T-cell (primary cell): ENCODE measurements at places on chromosomes 5 and 9. TPM values are rescaled to one million over a fixed set of nuclear protein-coding genes. Genes with fewer than 3 reads are reported as not detected.

- no peak for DNase-seq
Measured at GRCh38 chr9:134231330-134231745, 67.0 kb upstream of the RNU6ATAC start.

- no peak for DNase-seq
Measured at GRCh38 chr5:77991084-77991483, 214.9 kb upstream of the TBCA start.

GRCh38 chr9:34612788-34613390, 992 bp upstream of the RPP25L start:
- peak; percentile 50 for DNase-seq

DNA sequence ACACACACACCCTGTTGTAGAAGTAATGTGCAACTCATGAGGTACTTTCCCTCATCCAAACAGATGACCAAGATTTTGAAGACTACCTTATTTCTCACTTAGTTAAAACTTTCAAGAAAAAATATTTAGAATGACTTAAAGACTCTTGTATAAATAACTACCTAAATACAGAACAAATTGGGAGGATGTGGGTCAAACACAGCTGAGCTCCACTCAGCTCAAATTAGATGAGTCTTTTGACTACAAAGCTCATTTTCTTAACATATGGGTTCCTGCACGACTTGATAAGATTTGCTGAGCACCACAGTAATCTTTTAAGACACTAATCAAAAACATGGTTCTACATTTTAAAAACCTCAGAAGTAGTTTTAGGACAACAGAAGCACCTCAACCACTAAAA, 8.9 kb downstream of the MTX3 start:
- DNase-seq, result no peak

DNA sequence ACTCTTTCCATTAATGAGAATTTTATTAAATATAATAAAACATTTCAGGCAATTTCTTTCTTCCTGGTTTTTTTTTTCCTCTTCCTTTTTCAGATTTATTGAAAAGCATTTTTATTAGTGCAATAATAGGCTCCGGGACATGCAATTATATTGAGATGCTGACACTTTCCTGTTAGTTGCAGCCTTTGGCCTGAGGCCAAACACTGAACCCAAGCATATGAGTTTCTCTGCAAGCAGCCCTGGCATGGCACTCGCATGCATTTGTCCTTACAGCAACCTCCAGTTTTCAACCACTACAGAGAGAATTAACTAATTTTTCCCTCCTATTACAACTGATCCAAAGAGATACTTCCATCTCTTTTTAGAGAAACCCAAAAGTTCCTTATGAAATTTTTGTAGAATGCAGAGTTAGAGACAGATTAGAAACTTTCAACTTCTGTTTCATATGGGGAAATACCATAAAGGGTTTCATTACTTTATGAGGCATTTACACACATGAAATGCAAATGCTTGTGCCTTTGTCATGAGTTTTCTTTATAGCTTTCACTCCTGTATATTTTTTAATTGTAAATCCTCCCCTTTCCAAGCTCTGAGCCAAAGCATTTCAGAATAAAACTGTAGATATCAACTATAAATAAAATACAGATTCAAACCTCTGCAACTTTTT, 183.0 kb downstream of the CETN3 start:
- no peak for DNase-seq

DNA sequence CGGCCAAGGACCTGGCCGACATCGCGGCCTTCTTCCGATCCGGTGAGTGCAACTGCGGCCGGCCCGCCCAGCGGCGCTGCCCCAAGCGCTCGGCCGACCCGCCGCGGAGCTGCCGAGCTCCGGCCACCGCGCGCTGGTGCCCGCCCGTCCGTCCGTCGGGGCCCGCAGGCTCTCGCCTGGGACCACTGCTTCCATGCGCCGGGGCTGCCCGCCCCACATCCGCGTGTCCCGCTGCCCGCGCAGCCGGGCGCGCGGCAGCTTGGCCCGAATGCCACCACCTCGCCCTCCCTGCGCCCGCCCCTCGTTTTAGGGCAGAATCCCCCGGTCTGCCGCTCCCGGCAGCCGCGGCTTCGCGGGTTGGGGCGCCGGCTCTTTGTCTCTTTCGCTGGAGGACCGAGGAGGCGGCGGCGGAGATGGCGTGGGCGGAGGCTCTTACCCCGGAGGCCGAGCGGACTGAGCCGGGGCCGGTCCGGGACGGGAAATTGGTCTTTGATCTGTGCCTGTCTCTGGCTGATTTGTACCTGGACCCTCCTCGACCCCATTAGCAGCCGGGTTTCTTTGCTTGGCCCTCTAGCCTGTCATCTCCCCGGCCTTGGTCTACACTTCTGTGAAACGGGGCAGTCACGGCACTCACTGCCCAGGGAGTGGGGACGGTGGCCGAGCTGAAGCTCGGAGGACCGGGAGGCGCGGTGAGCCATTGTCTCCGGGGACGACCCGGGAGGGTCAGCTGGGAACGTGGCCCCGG, 871 bp downstream of the TRIO start:
- peak; percentile 29 for DNase-seq

GRCh38 chr5:31137676-31138075, 55.8 kb upstream of the CDH6 start:
- no peak for DNase-seq

- DNase-seq, result no peak
Measured at GRCh38 chr9:73121375-73121935, 30.2 kb upstream of the ANXA1 start.

- DNase-seq, result no peak
Measured at GRCh38 chr5:522899-523440, 1.3 kb downstream of the SLC9A3 start.

DNA sequence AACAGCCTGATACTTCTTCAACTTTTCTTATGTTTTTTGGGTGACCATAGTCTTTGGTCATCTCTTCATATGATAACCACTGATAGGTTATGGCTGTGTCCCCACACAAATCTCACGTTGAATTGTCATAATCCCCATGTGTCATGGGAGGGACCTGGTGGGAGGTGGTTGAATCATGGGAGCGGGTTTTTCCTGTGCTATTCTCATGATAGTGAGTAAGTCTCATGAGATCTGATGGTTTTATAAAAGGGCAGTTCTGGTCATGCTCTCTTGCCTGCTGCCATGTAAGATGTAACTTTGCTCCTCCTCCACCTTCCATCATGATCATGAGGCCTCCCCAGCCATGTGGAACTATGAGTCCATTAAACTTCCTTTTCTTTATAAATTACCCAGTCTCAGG, 8.7 kb downstream of the RHOBTB3 start:
- no peak for DNase-seq

DNA sequence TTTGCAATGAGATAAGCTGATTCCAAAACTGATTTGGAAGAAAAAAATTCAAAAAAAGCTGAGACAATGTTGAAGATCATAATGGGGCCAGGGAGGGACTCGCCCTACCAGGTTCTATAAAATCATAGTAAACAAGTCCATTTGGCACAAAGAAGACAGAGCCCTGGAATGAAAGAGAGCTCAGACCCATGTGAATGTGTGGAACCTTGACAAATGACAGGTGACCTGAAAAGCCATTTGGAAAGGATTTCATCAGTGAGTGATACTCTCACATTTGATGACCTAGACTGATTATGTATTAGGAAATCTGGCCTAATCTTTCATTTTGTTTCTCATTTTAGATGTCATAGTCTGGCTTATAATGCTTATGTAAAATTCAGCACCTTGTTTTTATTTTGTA, 26.8 kb downstream of the SPTAN1 start:
- DNase-seq, result no peak

GRCh38 chr9:117616431-117616831, 87.8 kb upstream of the TLR4 start:
- DNase-seq, result no peak

GRCh38 chr5:180643191-180643851, 6.1 kb downstream of the FLT4 start:
- DNase-seq, result no peak

GRCh38 chr5:115452536-115453235, 91.9 kb downstream of the FEM1C start:
- DNase-seq, result no peak

- DNase-seq, result no peak
Measured at GRCh38 chr5:72523960-72524582, 16.9 kb upstream of the ZNF366 start.

GRCh38 chr9:131670247-131671132, 69.4 kb downstream of the RAPGEF1 start:
- DNase-seq, result no peak

DNA sequence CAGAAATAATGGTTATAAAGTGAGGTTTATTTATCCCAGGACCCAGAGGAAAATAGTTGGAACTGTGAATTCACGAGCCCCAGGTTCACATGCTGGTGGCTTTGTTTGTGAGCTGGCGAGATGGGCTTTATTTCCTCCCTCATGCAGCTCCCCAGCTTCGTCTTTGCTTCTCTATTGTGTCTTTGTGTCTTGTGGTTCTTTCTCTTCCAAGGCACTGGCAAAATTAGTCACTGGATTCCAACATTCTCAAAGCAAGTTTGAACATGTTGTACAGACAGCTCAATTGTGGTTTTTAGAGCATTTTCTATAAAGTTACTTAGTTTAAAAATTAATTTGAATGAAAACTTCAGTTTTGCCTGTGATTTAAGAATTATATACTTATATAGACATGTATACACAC, 7.2 kb downstream of the NDUFS6 start:
- no peak for DNase-seq

GRCh38 chr5:158086856-158087255, 227.9 kb upstream of the CLINT1 start:
- no peak for DNase-seq

GRCh38 chr9:20693068-20693467, 9.0 kb downstream of the FOCAD start:
- DNase-seq, result no peak

The ENHO gene
- total RNA-seq, result not detected

The AK8 gene
- not detected for total RNA-seq

The ZBED3 gene
- total RNA-seq, result 3.5 TPM

The PCDHGC5 gene
- not detected for total RNA-seq

The TLR4 gene
- 0.14 TPM for total RNA-seq

The KIF3A gene
- total RNA-seq, result 15.6 TPM

The MAST4 gene
- 32.7 TPM for total RNA-seq
